ENCODE measurements at places on chromosomes 13 and 19.

GRCh38 chr13:112781881-112782361, 92.1 kb downstream of the ATP11A start:
- no peak for DNase-seq

DNA sequence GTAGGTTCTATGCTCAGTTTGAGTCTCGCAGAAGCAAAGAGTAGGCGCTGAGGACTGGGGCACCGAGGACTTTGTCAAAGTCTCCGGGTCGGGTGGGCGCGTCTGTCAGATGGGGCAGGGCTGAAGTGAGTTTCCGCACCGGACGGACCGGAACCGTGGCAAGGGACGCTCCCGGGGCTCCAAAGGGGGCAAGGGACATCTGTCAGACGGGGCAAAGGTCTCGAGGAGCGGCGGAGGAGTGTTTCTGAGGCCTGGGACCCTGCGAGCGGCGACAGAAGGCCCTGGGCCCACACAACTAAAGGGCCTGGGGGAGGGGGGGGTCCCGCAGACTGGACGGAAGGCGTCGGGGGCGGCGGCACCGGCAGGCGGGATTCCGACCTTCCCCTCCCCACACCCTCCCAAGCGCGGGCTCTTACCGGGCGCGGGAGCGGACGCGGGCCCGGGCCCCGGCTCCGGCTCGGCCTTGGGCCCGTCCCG, 13.3 kb upstream of the AKAP8L start:
- DNase-seq: no peak

DNA sequence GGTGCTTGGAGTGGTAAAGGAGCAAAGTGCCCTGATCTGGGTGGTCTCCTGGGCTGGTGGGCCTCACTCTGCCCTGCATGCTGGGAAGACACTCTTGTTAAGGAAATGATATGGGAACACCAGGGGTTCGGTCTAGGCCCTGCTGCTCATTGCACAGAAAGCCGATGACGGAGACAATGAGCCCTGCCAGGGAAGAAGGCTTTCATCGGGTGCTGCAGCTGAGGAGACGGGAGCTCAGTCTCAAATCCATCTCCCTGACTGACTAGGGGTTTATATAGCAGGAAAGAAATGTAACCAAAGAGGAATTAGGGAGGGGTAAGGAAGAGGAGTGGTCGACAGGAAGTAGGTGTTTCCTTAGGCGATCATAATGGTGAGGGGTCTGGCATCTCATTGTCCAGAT, 253.4 kb downstream of the TEX29 start:
- no peak for DNase-seq

DNA sequence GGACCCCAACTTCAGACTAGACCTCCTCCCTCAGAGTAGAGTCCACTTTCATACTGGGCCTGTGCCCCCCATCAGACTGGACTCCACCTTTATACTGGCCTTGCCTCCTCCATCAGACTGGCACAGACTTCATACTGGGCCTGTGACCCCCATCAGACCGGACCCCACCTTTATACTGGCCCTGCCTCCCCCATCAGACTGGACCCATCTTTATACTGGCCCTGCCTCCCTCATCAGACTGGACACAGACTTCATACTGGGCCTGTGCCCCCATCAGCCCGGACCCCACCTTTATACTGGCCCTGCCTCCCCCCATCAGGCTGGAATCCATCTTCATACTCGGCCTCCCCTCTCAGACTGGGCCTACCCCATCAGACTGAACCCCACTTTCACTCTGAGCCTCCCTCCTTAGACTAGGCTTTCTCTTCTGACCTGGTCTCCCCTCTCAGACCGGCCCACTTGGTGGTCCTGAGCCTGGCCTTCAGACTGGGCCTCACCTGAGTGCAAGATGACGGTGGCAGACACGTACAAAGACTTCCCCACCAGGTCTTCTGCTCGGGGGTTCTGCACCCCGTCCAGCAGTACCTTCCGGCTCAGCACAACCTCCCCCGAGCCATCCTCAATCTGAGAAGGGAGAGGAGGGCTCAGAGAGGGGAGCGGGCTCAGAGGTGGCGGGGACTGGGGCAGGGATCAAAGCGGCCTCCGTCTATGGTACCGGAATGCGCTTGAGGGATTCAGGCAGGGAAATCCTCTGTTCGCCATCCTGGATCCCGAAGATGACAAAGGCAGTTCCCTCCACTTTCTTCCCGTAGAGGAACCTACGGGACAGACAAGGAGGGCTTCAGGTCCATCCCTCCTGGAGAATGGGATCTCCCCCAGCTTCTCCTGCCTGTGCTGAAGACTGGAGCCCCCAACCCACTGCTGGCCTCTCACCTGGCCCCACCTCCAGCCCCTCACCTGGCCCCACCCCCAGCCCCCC, 7.5 kb downstream of the C3 start:
- no peak for DNase-seq

DNA sequence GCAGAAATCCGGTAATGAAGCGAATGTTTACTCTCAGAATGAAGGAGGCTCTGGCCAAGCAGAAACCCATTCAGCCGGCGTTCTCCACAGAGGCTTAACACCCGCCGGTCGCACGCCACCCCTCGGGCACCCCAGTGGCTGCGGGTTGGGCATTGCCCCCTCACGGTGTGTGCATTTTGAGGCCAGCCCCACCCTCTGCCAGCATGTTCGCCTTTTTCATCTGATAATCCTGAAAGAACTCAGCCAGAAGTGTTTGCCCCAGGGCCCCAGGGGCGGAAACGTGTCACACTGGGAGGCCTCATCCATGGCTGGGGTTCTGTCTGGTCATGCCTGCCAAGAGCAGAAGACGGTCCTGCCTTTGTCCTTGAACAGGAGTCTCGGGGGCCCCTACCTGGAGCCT, 34.2 kb downstream of the COMP start:
- DNase-seq: no peak

- peak; percentile 53 for DNase-seq
Measured at GRCh38 chr13:110470272-110471009, 91.1 kb downstream of the RAB20 start.

DNA sequence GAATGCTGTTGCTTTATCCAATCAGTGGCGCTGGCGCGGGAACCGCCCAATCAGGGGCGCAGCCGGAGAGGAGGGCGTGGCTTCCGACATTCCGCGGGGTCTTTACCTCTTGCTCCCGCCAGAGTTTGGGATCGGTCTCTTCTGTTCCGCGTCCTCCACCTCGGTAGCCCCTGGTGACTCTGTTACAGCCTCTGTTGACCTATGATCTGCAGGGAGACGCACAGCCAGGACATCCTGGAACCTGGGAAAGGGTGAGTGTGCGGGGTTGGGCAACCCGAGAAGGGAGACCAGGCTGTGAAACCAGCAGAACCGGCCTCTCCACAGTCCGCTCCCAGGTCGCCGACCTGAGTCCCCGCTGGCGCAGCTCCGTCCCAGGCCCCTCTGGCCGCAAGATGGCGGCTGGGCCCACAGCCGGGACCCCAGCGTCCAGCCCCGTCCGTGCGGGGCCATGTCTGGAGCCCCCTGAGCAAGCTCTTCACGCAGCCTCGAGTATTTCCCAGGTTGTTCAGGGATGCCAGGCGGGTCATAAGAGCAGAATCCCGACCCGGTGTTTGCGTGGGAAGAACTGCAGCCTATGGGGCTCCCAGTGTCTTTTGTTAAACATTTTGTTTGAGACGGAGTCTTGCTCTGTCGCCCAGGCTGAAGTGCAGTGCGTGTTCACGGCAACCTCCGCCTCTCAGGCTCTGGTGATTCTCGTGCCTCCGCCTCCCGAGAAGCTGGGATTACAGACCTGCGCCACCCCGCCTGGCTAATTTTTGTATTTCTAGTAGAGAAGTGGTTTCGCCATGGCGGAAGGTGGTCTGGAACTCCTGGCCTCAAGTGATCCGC, 4.4 kb upstream of the ZNF681 start:
- DNase-seq: peak; percentile 12

- peak; percentile 51 for DNase-seq
Measured at GRCh38 chr13:53782488-53782961, 753.9 kb downstream of the OLFM4 start.

- no peak for DNase-seq
Measured at GRCh38 chr19:10929402-10929794, 787 bp downstream of the TIMM29 start.

DNA sequence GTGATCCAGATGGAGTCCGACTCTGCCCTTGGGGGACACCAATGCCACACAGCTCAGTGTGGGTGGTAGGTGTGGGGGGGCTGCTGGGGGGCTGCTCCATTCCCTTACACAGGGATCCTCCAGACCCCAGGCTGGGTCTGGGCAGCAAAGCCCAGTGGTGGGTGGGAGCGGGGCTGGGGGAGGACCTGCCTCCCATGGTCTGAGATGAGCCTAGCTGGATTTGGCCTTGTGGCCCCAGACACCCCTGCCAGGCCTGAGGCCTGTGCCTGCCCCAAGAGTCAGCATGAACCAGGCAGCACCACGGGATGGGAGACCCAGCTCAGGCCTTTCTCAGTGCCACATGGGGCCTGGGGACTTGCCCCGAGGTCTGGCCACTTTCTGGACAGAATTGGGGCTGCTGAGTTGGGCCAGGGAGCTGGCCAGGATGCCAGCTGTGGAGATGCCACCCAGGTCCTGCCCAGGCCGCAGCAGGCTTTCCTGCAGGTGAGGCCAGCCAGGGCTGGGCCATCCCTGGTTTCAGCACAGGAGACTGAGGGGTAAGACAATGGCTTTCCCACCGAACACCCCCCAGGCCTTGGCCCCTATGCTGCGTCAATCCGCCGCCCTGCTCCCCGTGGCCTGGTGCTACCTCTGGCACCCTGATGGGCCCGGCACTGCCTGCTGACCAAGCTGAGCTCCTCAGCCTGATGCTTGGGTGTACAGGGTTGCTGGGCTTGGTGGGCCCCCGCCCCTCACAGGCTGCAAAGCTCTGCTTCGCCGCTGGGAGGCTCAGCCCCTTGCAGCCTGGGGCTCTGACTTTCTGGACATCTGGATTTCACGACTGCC, 24.2 kb downstream of the CEBPG start:
- DNase-seq: no peak

GRCh38 chr19:49189259-49189658, 31.7 kb downstream of the TRPM4 start:
- no peak for DNase-seq

DNA sequence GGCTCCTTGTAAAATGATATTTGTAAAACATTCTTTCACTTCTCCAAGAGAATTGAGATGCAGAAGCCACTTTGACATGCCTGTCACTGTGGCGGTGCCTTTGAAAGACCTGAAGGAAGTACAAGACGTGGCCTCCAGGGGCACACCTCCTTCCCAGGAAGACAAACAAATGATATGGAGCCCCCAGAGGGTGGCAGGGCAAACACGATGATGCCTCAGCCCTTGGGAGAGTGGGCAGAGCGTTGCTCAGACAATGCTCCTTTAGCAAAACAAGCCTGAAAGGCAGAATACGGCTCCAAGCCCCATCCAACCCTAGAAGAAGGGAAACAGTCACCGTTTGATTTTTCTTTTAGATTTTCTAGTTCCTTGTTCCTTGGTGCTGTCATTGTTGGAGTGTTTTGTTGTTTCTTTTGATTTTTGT, 9.2 kb upstream of the ATP12A start:
- DNase-seq: peak; percentile 57

- DNase-seq: no peak
Measured at GRCh38 chr13:25571237-25571636, 199.5 kb downstream of the ATP8A2 start.

DNA sequence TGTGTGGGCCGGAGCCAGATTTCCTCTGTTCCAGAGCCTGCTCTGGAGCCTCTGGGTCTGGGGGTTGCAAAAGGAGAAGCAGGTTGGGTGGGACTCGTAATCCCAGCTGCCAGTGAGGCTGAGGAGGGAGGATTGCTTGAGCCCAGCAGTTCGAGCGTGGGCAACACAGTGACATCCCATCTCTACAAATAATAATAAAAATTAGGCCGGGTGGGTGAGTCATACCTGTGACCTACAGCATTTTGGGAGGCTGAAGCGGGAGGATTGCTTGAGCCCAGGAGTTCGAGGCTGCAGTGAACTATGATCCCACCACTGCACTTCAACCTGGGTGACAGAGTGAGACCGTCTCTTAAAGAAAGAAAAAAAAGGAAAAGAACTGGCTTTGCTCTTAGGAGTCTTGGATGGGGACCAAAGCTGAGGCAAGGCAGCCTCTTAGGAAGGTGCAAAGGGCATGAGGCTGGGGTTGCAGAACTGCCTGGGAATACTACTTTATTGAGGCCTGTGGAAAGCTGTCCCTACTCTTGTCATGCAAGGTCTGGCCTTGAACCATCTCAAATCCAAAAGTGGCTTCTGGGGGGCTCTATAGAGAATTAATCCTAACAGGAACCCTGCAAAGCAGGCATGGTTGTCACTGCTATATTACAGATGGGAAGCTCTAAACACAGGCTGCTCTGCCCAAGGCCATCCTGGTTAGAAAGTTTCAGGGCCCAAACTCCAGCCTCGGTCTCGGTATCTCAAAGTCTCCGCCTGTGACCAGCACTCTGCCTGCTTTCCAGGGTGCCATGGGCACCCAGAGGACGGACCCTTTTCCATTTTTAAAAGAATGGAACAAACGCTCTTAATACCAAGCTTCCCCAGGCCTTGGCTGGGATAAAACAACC, 880 bp upstream of the C19orf12 start:
- peak; percentile 35 for DNase-seq

- no peak for DNase-seq
Measured at GRCh38 chr19:3509566-3509989, 3.5 kb downstream of the FZR1 start.

- DNase-seq: no peak
Measured at GRCh38 chr13:43558326-43558725, 228.4 kb downstream of the ENOX1 start.

DNA sequence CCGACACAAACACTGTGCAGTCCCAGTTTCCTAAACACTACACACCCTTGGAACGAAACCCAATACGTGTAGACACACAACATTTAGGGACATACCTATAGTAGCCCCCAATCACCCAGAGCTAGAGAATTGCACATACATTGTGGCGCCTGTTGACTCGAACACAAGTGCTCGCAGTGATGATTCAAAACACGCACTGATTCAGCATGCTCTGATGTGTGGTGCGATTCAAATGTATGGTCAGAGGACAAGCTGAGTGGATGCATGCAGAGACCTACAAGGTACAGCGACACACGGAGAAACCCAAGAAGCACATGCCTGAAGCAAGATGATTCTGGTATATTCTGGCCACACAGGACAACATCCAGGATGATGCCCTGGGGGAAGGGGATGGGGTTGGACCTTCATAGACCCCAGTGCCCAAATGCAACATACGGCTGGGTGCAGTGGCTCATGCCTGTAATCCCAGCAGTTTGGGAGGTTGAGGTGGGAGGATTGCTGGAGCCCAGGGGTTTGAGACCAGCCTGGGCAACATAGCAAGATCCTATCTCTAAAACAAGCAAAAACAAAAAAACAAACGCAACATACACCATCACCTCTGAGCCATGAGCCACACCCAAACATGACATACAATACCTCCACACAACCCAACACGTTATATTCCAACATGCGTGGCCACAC, 997 bp upstream of the KCNN4 start:
- no peak for DNase-seq

GRCh38 chr19:28840891-28841290, 372.1 kb downstream of the UQCRFS1 start:
- DNase-seq: no peak

GRCh38 chr19:46339446-46339845, 7.4 kb upstream of the PPP5C start:
- no peak for DNase-seq

GRCh38 chr13:78030341-78030896, 111.8 kb upstream of the EDNRB start:
- no peak for DNase-seq
